ENCODE measurements at places on chromosomes 5 and 9.

GRCh38 chr5:82847562-82847961, 229.6 kb downstream of the TMEM167A start:
- no peak for DNase-seq

- DNase-seq = no peak
These were observed 36.2 kb downstream of the SH3PXD2B start for GRCh38 chr5:172417983-172418630.

- DNase-seq = no peak
These were observed 90.3 kb downstream of the DIRAS2 start for GRCh38 chr9:90552317-90552716.

- no peak for DNase-seq
These were observed 54.3 kb downstream of the LMX1B start for GRCh38 chr9:126668058-126668457.

GRCh38 chr5:64947031-64947430, 178.3 kb downstream of the CWC27 start:
- DNase-seq = no peak

- DNase-seq = no peak
These were observed 70.2 kb upstream of the STXBP1 start for GRCh38 chr9:127541865-127542264.

DNA sequence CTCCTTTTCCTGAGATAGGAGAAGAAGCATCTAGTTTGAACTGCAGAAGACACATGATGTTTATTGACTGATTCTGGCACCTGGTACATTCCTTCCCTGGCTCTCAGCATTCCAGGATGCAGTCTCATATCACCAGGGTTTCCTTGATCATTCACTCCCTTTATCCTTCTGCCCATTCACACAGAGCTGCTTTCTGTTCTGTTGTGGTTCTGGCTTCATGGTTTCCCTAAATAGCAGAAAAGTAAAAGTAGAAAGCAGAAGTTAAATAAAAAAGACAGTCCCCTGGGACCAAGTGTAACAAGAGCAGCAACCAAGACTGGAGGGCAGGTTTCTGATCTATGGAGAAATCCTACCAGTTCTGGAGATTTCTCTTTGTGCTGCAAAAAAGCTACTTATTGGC, 3.2 kb downstream of the IFNA8 start:
- no peak for DNase-seq

DNA sequence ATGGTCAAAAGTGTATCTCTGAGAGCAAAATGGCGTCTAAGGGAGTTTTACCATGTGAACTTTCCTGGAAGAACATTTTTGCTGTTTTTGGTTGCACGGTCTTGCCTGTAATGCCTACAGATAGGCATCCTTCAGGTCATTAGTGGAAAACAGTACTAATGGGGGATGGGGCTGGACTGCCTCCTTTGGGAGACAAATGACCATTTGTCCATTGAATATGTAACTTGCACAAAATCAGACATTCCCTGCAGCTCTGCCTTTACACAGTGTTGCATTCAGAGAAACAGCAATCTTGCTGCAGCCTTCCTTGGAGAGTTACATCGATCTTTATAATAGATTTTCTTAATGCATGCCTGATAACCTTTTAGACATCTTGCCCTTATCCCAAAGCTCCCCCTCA, 138.5 kb upstream of the EGFLAM start:
- no peak for DNase-seq

GRCh38 chr9:70000469-70000868, 43.2 kb upstream of the MAMDC2 start:
- no peak for DNase-seq

GRCh38 chr5:67199859-67200258, 3.3 kb upstream of the CD180 start:
- DNase-seq = no peak

DNA sequence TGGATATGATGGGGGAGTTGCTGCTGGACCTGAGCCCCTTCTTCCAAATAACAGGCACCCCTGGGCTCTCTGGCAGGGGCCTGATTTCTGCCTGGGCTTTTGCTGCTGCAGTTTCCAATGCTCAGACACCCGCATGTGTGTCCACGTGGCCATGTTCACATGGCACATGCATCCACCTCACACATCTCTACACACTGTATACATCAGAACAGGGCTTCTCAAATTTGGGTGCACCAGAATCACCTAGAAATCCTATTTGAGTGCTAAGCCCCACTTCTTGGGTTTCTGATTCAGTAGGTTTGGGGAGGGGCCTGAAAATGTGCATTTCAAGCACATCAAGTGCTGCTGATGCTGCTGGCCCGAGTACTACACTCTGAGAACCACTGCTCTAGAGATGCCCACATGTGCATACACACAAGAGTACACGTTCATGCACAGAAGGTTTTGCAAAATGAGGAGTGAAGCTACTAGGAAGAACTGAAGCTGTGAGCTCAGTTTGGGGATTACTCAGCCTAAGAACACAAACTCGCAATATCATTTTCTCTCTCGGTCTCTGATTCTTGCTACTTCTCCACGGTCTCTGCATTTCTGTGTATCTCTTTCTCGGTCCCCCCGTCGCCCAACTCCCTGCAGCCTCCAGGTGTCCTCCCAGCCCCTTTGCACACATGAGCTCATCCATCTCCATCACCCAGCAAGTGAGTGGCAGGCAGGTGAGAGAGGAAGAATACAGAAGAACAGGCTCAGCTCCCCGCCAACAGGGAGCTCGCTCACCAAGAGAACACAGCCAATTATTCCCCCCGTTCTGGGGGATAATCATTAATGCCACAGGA, 97.0 kb downstream of the PCDH1 start:
- no peak for DNase-seq

GRCh38 chr9:8680157-8680556, 880.6 kb upstream of the DMAC1 start:
- DNase-seq = no peak

GRCh38 chr9:84121991-84122523, 141.5 kb downstream of the RMI1 start:
- no peak for DNase-seq

- DNase-seq = peak; percentile 37
These were observed 30.0 kb upstream of the TTLL11 start for GRCh38 chr9:122122903-122123632.

- DNase-seq = no peak
These were observed 131.2 kb upstream of the LPCAT1 start for GRCh38 chr5:1654786-1655495.

DNA sequence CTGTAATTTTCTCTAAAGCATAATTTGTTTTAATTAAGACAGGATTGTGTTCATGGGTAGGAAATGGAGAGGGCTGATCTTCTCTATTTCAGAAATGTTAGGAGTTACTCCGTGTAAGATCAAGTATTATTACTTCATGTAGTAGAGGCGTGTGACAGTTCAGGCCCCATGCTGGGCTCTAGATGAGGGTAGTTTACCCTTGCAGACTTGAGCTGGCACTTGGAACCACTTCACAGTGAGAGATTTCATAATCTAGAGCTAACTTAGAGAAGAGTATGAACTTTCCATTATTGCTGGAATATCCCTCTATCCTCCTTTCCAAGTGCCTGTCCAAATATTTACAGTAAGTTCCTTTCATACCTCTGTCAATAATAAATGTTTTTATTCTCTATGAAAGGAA, 195.1 kb downstream of the PCSK5 start:
- DNase-seq = no peak
